ENCODE measurements at places on chromosomes 6 and 20.

DNA sequence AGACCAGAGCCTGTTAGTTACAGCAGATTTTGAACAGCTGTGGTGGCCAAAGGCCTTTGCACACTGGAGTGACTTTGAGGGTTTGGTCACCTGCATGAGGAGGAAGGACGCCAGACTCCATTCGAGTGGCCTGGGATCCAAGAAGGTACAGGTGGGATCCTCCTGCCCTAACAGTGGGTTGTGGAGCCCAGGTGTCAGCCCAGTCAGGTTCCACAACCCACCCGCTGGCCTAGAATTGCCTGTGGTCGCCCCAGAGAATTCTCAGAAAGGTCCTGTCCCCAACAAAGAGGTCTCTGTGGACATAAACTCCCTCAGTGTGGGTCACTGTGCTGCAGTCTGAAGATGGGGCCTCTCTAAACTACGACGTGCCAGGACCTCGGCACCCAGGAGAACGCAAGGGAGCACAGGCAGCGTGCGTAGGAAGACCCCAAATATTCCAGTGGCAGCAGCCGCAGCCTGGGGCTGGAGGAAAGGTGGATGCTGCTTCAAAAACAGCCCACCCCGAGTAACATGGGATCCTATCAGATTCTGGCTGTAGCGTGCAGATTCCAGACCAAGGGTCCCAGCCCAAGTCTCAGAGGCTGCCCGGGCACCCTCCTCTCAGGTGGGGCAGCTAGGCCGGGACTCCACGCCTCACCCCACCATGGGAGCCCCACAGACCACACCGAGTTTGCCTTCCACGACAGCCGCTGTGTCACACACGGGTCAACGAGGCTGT is 16.0 kb downstream of the ACSS1 start:
- DNase-seq = no peak

- peak; percentile 73 for DNase-seq
These were observed 34.8 kb downstream of the MYLIP start for GRCh38 chr6:16163535-16164300.

GRCh38 chr6:24874776-24875533 is 60.8 kb downstream of the RIPOR2 start:
- no peak for DNase-seq

- DNase-seq = no peak
These were observed 38.3 kb downstream of the PDRG1 start for GRCh38 chr20:31913431-31914157.

- no peak for DNase-seq
These were observed 26.0 kb downstream of the PACRG start for GRCh38 chr6:162753775-162754174.

DNA sequence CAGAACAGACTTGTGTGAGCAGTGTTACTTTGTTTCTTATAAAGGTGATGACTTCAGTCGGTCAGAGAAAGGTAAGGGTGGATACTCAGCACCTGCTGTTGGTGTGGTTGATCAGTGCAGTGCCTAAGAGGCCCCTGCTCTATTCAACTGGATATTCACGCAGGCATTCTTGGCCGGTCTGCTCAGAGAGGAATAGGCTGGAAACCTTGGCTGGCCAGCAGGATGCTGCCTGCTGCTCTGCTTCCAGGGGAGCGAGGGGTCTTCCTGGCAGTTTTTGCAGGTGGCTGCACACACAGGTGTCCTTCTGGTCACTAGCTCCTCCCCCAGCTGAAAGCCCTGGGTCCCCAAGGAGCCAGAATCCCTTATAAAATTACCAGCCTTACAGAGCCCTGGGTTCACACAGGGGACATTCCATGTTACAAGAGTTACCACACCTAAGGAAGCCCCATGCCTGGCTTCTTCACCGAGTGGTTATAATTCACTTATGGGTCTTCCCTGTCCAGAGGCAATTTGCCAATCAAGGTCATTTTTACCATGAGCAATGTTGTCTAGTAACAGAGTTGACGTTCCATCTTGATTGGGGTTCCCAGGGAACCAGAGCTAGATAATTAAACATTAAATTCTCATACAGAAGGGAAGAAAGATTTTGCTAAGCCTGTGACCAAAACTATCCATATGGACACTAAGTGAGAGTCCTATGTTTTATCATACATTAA is 16.4 kb downstream of the SYNJ2 start:
- DNase-seq = no peak

DNA sequence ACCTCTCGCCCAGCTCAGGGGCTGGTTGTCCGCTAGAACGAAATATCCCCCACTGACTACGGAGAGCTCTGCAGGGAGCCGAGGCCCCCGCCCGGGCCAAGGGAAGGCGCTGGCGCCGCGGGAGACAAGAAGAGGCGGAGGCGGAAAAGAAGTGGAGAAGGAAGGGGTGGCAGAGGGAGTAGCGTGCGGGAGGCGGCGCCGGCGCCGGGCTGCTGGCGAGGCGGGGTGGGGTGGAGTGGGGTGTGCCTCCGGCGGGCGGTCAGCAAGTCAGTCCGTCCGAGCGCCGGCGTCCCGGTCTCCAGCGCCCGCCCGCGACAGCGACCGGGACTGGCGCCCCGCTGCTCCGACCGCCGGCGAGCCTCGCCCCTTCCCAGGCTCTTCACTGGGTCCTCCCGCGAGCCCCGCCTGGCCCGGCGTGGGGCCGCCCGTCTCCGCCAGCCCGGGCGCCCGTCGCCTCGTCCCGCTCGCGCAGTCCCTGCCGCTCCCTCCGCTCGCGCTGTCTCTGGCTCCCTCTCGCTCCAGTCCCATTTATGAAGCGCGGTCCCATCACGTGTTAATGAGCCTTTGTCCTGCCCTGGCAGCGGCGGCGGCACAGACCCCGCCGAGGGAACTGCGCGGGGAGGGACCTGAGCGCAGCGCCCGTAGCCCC is at the start of gene CNR1:
Gene CNR1 (minus strand): TSS at position 504 of the 649 bp plus-strand sequence. CDS start 21,073 bp downstream, outside the sequence.
- peak; percentile 19 for DNase-seq

- DNase-seq = no peak
These were observed 27.4 kb downstream of the TGM6 start for GRCh38 chr20:2408111-2408510.

GRCh38 chr6:43359381-43359780 is 10.1 kb downstream of the ZNF318 start:
- DNase-seq = no peak

DNA sequence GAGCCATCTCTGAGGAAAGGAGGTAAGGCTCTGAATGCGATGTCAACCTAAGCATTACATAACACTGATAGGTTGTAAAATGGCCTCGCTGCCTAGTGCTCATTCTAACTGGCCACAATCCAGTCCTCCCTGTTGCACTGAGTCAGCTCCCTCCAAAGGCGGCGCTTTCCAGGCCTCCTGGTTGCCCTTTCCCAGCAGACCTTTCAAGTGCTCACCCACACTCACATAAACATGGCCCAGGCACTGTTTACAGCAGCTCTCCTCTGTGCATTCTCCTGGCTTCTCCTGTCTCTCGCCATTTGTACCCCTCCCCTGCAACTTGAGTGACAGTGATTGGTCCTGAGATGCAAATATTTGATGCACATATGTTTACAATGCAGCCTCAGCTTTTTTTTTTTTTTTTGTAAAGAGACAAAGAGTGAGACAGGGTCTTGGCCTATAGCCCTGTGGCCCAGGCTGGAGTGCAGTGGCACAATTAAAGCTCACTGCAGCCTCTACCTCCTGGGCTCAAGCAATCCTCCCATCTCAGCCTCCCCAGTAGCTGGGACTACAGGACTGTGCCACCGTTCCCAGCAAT is 36.8 kb upstream of the PRND start:
- DNase-seq = no peak

- peak; percentile 6 for DNase-seq
These were observed 4.6 kb downstream of the ZNF184 start for GRCh38 chr6:27468334-27468733.

DNA sequence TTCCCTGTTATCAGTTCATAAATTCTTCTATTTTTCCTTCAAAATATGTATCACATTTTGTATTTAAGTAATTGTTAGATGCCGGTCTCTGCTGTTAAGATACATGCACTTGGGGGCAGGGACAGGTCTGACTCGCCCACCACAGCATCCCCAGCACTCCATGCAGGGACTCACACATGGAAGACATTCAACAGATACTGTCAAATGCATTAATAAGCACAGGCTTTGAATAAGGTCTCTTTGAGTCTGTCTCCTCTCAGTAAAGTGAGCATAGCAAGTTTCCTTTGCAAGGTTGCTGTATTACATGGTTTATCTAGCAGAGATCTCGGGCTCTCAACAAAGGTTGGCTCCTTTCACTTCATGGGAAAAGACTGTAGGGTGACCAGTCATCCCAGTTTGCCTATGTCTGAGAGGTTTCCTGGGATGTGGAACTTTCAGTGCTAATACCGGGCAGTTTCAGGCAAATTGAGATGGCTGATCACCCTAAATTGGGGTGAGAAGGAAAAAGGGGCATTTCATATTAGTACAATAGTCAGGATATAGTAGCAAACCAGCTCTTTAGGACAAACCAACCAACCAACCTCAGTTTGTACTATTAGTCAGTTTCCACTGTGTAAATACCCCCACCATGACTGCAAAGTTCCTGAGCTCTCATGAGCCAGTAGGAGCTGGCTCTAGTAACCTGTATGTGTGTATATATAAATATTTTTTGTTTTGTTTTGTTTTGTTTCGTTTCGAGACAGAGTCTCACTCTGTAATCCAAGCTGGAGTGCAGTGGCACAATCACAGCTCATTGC is 15.0 kb downstream of the JPH2 start:
- DNase-seq = no peak

All from fibroblast of skin of scalp (primary cell).